ENCODE measurements at places on chromosomes 13 and 19.

GRCh38 chr13:99197117-99197651 is 3.5 kb upstream of the UBAC2 start:
- DNase-seq = no peak

DNA sequence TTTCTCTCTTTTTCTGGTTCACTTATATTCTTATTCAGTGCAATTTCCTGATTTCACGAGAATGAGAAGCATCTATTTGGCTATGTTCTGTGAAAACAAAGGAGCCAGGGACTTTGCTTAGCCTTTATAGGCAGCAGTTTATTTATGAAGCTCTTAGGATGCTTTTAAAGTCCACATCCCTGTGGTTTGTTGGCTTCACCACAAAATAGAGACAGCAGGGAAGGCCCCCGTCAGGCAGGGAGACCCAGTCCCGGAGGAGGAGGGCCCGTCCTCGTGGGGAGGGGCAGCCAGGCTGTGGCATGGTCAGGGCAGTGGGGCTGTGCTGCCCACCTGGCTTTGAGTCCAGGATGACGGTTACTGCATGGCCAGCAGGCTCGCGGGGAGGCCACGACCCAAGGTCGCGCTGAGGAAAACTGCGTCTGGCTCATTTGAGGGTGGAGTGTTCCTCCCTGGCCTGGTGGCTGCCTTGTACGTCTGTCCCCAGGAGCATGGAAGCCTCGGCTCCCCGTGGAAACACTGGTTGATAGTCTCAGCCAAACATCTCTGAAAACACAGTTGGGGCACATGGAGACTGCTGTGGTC is 92.7 kb downstream of the ATP11A start:
- DNase-seq = no peak

- DNase-seq = no peak
Measured at GRCh38 chr19:5953680-5954213, 24.2 kb downstream of the RANBP3 start.

GRCh38 chr13:112003396-112003795 is 63.6 kb upstream of the SOX1 start:
- DNase-seq = no peak

- no peak for DNase-seq
Measured at GRCh38 chr19:57362419-57362818, 932 bp upstream of the TRAPPC2B start.

DNA sequence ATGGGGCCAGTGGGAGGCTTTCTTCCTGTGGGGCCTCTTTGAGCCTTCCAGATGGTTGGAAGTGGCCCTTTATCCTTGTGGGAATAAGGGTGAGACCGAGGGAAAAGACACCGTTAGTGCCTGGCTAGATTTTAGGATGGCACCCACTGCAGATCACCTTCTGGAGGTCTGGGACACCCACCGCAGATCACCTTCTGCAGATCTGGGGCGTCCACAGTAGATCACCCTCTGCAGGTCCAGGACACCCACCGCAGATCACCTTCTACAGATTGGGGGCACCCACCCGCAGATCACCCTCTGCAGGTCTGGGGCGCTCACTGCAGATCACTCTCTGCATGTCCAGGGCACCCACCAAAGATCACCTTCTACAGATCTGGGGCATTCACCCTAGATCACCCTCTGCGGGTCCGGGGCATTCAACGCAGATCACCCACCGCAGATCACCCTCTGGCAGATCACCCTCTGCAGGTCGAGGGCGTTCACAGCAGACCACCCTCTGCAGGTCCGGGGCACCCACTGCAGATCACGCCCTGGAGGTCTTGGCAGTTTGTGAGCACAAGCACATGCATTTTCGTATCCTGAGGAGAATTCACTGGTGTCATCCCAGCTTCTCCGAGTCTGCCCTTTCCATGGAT is 153.4 kb upstream of the TSHZ3 start:
- DNase-seq = no peak
